Inflammatory macrophage treated with lipopolysaccharide for 1 hour (primary cell): ENCODE measurements at places on chromosomes 13 and 19.
A peak's percentile ranks its signal among the peaks of the same experiment; 100 is the strongest.

GRCh38 chr19:19081642-19082151 lies 17.9 kb downstream of the SLC25A42 start:
- no peak for DNase-seq

GRCh38 chr13:29861694-29862110 lies 11.3 kb upstream of the UBL3 start:
- DNase-seq = no peak

DNA sequence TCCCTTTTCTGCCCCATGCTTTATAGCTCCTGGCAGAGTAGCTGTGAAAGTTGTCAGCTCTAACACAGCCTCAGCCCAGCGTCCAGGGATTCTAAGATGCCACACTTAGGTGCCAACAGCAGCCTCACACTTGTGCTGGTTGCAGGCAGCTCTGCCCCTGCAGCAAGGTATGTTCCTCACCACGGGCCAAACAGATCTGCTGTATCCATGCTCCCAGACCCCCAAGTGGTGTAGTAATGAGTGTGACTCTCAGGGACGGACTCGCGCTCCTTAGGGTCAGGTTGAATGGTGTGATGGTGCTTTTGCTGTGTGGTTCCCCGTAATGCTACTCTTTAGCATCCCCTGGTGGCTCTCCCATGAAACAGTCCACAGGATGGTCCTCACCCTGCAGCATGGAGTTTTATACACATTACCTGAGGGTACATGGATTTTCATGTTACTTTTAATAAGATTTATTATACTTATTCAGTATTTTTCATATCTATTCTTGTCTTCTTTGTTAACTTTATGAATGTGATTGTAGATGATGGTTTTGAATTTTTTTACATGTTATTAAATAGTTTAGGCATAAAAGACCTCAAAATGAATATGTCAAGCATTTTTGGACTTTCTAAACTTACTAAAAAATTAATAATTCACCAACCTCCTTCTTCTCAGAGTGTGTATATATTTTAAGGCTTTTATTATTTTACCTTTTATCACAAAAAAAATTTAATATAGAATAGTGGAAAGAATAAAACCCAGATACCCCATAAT lies 232.5 kb downstream of the SLC7A1 start:
- DNase-seq = peak; percentile 34

GRCh38 chr19:13090511-13091231 lies 12.0 kb downstream of the LYL1 start:
- no peak for DNase-seq

DNA sequence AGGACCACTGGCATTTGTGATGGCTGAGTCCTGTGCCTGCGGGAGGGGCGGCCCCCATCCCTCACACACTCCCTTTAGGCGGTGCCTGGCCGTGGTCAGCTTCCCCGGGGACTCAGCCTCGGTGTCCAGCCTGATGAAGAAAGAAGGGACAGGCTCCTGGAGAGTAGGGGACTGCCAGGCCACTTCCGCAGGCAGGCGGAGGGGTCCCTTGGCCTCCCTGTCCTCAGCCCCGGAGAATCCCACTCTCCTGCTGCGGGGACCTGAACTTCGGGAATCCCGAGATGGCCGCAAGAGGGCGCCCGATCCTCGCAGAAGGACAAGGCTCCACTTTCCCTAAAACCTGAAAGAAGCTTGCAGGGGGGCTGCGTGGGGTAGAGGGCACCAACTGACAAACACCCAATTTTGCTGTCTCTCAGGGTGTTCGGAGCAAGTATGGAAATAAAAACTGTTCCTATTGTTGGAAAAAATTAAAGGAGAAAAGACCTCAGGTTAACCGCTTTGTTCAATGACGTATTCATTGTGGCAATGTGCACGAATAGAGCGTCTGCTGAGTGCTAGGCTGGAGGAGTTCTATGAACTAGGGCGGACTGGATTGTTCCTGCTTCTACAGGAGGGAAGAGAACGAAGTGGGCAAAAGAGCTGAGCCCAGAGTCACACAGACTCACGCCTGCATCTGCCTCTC lies 297.3 kb downstream of the ZNF536 start:
- no peak for DNase-seq

- DNase-seq = no peak
Measured at GRCh38 chr19:5694167-5694955, 4.3 kb downstream of the RPL36 start.

DNA sequence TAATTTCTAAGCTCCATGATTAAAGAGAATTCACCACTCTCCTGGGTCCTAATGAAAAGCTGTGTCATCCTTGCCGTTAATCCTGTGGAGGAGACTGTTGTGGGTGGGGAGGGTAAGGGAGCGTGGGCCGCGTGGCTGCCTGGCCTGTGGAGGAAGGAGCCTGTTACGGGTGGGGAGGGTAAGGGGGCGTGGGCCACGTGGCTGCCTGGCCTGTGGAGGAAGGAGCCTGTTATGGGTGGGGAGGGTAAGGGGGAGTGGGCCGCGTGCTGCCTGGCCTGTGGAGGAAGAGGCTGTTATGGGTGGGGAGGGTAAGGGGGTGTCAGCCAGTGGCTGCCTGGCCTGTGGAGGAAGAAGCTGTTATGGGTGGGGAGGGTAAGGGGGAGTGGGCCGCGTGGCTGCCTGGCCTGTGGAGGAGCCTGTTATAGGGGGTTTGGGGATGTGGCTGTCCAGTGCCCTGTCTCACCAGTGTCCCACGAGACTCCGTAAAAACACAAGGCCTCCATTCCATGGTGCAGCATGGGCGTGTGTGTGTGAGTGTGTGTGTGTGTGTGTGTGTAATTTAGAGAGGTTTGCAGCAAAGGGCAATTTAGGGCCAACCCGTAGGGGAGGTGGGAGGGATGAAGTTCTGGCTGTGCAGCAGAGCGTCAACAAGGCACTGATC lies 15.6 kb upstream of the DCUN1D2 start:
- DNase-seq = peak; percentile 17

DNA sequence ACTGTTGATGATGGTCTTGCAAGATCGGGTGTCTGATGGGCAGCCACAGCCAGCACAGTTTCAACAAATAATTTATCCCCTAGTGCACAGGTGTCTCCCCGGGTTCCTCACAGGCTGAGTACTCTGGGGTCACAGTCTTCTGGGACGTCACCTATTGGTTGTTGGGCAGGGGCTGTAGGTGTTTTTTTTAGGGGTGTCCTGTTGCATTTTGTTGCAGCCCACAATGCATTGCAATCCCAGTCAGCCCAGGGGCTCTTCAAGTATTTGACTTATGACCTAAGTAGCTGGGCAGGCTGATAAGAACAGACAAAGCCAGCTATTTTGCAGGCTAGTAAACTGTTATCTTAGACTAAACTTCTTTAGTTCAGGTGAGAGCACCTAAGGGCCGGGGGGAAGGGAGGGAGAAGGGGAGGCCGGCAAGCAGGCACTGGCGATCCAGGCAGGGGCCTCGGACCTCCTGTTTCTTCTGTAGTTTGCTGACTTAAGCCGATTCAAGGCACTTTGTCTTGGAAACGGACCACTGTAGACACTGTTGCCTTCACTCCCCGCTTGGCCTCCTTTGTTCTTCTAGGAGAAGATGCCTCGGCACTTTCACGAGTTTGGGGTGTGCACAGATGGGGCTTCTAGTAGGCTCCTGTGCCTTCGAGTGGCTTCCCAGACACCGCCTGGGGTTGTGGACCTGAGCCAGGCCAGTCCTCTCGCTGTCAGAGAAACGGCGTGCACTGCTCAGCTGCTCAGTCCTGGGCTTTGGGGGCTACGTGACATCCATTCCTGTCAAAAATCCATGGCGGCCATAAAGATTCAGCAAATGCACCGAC lies 33.9 kb upstream of the GRTP1 start:
- no peak for DNase-seq

GRCh38 chr13:64525687-64526086 lies 2704.4 kb downstream of the PCDH9 start:
- DNase-seq = no peak

DNA sequence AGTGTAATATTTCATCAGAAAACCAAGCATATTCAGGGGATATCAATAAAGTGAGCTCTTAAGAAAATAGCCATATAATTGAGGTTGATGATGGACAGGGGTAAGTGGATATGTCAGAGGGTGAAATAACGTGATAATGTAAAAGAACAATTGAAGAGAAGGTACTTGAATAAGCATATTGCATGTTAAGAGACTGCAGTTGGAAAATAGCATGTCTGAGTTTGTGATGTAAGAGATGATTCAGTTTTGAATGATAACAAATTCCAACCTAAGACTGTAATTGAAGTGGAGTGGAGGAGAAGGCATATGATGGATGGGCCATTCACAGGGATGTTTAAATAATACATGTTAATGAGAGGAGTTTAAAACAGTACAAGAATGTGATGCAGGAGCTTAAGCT lies 1633.5 kb downstream of the SLITRK1 start:
- no peak for DNase-seq

GRCh38 chr19:16885166-16885565 lies 3.6 kb upstream of the F2RL3 start:
- DNase-seq = no peak

DNA sequence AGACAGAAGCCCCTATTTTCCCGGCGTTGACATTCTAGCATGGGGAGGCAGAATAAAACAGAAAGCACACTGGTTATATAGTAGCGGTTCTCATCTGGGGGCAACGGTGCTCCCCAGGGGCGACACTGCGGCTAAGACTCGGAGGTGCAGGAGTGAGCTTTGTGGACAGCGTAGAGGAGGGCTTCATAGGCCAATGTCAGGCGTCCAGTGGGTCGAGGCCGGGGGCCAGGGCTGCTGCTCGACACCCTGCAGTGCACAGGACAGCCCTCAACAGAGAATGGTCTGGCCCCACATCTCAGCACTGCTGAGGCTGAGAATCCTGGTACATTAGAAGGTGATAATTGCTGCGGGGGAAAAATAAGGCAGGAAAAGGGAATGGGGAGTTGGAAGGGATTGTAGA lies 1.5 kb downstream of the ZNF628 start:
- no peak for DNase-seq

GRCh38 chr19:56601375-56601774 lies 6.3 kb downstream of the ZNF71 start:
- no peak for DNase-seq

GRCh38 chr13:98843482-98843877 lies 91.0 kb upstream of the SLC15A1 start:
- DNase-seq = no peak

DNA sequence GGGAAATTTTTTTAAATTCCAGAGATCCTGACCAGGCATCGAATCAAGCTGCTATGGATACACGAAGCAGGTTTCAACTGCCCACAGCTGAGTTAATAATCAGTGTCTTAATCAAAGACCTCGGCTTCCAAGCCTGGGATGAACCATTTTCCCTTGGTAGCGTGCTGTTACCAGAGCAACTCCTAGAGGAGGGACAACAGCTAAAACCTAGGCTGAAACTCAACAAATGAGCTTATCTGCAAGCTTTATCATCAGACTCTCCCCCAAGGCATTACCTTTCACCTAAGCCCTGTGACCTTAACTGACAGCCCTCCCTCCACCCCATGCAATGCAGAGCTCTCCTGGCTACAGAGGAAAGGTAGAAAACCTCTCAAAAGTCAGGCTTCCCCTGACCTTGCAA lies 39.7 kb downstream of the RCBTB1 start:
- DNase-seq = no peak

- no peak for DNase-seq
Measured at GRCh38 chr13:35526577-35526976, 50.1 kb upstream of the MAB21L1 start.

- DNase-seq = no peak
Measured at GRCh38 chr13:46531953-46532352, 21.0 kb upstream of the LRCH1 start.

- peak; percentile 51 for DNase-seq
Measured at GRCh38 chr19:16571283-16571682, 932 bp downstream of the SLC35E1 start.

- no peak for DNase-seq
Measured at GRCh38 chr13:40566811-40567210, 99.6 kb downstream of the FOXO1 start.

- no peak for DNase-seq
Measured at GRCh38 chr13:87677496-87678371, 6.6 kb downstream of the SLITRK5 start.

DNA sequence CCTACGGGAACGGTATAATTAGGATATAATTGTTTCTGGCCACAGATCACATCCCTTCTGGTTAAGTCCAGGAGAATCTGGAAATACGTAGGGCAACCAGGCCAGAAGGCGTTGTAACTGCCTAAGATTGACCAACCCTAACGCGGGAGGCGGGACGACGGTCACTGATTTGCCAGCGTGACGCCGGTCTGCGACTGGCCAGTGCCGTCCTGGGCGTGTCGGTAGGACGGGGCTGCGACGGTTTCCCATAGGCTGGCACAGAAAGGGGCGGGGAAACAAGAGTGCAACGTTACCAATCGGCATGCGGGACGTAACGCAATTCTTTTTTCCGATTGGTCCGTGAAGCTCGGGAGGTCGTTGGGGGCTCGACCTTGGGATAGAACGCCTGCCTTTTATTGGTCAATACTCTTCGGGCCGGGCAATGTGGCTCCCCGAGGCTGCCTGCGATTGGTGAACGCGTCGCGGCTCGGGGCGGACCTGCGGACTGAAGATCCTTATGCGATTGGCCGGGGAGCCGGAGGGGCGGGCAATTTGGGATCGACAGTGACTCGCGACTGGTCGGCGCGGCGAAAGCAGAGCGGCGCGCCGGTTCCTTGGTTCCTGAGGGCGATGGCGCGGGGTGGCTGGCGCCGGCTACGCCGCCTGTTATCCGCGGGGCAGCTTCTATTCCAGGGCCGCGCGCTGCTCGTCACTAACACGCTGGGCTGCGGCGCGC lies at the start of gene MPV17L2:
TSS of gene MPV17L2 (plus strand) at position 546 of the 715 bp plus-strand sequence. CDS start at position 610, 64 bp downstream.
- peak; percentile 100 for DNase-seq

DNA sequence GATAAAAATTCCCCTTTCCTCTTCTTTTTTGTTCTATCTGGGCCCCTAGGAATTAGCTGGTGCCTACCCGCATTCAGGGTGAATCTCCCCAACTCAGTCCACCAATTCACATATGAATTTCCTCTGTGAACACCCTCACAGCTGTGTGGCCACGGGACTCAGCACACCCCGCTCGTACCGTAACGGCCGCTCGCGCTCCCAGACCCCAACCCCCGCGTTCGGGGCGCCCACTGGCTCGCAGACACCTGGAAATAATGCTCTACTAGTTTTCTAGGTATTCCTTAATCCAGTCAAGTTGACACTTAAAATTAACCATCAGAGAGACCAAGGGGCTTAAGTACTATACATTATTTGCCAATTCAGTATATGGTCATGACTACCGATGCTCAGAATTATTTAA lies 1702.1 kb upstream of the PCDH20 start:
- DNase-seq = no peak

- peak; percentile 37 for DNase-seq
Measured at GRCh38 chr13:98467263-98467985, 109.5 kb downstream of the STK24 start.

GRCh38 chr19:10013834-10014618 lies 743 bp downstream of the RDH8 start:
- no peak for DNase-seq

- no peak for DNase-seq
Measured at GRCh38 chr19:2385053-2385721, 25.1 kb downstream of the TMPRSS9 start.

- DNase-seq = no peak
Measured at GRCh38 chr13:45439781-45440462, 21.7 kb upstream of the SLC25A30 start.

DNA sequence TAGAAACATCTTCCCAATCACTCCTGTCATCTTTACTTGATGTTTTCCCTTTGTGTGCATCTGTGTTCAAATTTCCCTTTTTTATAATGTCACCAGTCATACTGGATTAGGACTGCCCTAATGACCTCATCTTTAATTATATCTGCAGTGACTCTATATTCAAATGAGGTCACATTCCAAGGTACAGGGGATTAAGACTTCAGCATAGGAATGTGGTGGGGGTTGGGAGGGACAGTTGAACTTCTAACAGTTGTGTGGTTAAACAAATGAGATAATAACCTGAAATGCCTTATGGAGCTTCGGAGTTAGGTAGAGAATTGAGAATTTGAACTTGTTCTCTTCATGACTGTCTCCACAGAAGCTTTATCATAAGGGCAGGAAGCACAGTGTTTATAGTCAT lies 23.0 kb downstream of the PAN3 start:
- DNase-seq = peak; percentile 31

GRCh38 chr13:71118779-71119364 lies 748.1 kb downstream of the DACH1 start:
- DNase-seq = no peak
